ENCODE measurements at places on chromosomes 11 and 22.

GRCh38 chr22:45239681-45240051, 1.0 kb downstream of the KIAA0930 start:
- no peak for DNase-seq

GRCh38 chr11:12723421-12724300, 49.4 kb downstream of the TEAD1 start:
- DNase-seq: no peak

DNA sequence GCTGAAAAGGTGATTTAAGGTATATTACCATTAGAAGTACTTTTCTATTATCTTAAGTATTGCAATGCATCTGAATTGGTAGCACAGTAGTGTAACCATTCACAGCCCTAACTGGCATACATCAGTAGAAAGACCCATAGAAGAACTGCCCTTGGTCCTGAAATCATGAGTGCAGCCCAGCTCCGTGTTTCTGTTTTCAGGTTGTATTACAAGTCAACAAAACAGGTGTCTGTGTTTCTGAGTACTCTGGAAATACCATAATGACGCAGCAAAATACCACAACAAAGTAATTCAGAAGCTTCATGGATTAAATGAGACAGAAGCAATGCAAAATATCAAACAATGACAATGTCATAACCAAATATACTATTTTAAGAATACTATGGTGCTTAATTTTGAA, 226.3 kb downstream of the OPCML start:
- no peak for DNase-seq

DNA sequence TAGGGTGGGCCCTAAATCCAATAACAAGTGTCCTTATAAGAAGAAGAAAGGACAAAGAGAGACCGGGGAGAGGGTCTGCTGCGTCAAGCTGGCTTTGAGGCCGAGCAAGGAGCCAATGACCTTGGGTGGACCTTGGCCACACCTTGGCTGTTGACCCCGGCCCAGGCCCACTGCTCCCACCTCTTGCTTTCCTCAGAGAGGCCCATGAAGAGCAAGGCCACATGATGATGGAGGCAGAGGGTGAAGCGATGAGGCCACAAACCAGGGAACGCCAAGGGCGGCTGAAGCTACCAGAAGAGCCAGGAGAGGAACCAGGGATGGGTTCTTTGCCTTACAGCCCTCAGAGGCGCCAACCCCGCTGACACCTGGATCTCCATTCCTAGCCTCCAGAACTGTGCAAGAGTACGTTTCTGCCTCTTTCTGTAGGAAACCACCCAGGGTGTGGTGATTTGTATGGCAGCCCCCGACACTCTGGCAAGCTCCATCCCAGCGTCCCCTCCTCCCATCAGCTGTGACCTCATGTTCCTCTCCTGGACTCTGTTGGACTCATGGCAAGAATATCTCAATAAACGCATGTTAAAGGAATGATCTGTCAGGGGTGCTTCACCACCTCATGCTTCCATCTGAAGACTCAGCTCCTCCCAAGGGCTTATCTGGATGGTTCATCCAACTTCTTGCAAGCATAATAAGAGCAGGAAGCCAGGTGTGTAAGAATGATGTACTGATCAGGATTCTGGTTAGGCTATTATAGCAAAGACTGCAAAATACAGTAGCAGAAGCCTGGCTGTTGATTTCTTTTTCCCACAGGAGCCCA, 41.6 kb upstream of the LINC01488 start:
- DNase-seq: no peak

Measured in T-cell (primary cell).